ENCODE measurements at places on chromosomes 11 and 22. TPM values are rescaled to one million over a fixed set of nuclear protein-coding genes. Genes with fewer than 3 reads are reported as not detected.

DNA sequence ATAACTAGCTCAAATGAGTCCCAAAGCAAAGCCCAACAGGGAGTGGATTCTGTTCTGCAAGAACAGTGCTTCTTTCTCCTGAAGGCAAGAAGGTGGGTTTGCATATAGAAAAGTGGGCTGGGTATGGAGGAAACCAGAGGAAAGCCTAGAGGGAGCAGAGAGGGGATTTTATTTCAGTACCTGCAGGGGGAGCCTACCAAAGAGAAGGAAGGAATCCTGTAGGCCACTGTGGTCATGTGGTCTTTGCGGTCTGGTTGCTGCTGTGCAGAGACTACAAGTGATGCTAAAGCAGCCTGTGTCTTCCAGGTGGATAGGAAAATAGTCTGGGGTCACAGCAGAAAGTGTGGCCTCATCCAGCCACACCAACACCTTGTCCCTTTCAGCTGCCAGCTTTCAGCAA lies 33.2 kb upstream of the ZBTB16 start:
- no peak overlapping the region for H3K27ac ChIP-seq
- no peak overlapping the region for H3K4me3 ChIP-seq
- H3K27me3 ChIP-seq: no peaks in the 10 kb centered on the region

DNA sequence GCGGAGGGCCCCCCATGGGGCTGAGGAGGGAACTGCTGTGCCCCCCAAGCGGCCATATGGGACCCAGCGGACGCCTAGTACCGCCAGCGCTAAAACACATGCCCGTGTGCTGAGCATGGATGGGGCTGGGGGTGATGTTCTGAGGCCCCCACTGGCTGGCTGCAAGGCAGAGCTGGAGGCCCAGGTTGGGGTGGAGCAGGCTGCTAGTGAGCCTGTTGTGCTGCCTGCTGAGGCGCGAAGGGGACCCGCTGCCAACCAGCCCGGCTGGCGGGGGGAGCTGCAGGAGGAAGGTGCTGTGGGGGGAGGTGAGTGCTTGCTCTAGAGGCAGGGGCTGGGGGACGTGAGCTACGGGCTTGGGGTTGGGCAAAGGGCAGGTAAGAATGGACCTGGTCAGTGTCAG lies 3.2 kb downstream of the PCNX3 start:
- H3K36me3 ChIP-seq: peaks cover 38% of the 10 kb centered on the region
- no peak overlapping the region for H3K4me3 ChIP-seq
- H3K4me1 ChIP-seq: peaks cover 6% of the 10 kb centered on the region
- no peaks in the 10 kb centered on the region for H3K27me3 ChIP-seq

GRCh38 chr11:78931891-78932290 lies 357.2 kb upstream of the NARS2 start:
- no peaks in the 10 kb centered on the region for H3K36me3 ChIP-seq
- H3K27me3 ChIP-seq: no peaks in the 10 kb centered on the region
- no peak overlapping the region for H3K27ac ChIP-seq
- no peaks in the 10 kb centered on the region for H3K4me1 ChIP-seq

- H3K4me1 ChIP-seq: no peaks in the 10 kb centered on the region
- no peak overlapping the region for H3K4me3 ChIP-seq
- no peak overlapping the region for H3K27ac ChIP-seq
- no peaks in the 10 kb centered on the region for H3K36me3 ChIP-seq
Observed at GRCh38 chr11:113603277-113604059, 102.6 kb downstream of the TMPRSS5 start.

DNA sequence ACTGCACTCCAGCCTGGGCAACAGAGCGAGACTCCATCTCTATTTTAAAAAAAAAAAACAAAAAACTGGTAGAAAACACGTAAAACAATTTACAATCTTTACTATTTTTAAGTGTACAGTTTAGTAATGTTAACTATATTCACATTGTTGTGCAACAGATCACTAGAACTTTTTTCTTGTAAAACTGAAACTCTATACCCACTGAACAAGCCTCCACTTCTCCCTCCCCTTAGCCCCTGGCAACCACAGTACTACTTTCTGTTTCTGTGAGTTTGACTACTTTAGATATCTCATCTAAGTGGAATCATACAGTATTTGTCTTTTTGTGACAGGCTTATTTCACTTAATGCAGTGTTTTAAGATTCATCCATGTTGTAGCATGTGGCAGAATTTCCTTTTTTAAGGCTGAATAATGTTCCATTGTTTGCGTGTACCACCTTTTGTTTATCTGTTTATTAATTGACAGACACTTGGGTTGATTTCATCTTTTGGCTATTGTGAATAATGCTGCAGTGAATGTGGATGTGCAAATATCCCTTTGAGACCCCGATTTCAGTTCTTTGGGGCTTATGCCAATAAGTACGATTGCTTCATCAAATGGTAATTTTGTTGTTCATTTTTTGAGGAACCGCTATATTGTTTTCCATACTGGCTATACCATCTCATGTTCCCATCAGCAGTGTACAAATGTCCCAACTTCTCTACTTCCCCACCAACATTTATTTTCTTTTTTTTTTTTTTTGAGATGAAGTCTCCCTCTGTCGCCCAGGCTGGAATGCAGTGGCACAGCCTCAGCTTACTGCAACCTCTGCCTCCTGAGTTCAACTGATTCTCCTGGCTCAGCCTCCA lies 11.0 kb downstream of the DDB2 start:
- H3K4me1 ChIP-seq: no peaks in the 10 kb centered on the region
- H3K4me3 ChIP-seq: no peak overlapping the region
- H3K27me3 ChIP-seq: no peaks in the 10 kb centered on the region
- DNase-seq: peak; percentile 33
- no peak overlapping the region for H3K27ac ChIP-seq

GRCh38 chr11:44893846-44894617 lies 56.7 kb downstream of the TP53I11 start:
- no peaks in the 10 kb centered on the region for H3K4me1 ChIP-seq
- H3K4me3 ChIP-seq: no peak overlapping the region
- DNase-seq: peak; percentile 50
- no peaks in the 10 kb centered on the region for H3K36me3 ChIP-seq
- H3K27ac ChIP-seq: no peak overlapping the region

- peaks cover 17% of the 10 kb centered on the region for H3K36me3 ChIP-seq
- DNase-seq: no peak
- no peak overlapping the region for H3K27ac ChIP-seq
- no peaks in the 10 kb centered on the region for H3K27me3 ChIP-seq
Observed at GRCh38 chr22:19961201-19961580, 19.6 kb upstream of the TXNRD2 start.

DNA sequence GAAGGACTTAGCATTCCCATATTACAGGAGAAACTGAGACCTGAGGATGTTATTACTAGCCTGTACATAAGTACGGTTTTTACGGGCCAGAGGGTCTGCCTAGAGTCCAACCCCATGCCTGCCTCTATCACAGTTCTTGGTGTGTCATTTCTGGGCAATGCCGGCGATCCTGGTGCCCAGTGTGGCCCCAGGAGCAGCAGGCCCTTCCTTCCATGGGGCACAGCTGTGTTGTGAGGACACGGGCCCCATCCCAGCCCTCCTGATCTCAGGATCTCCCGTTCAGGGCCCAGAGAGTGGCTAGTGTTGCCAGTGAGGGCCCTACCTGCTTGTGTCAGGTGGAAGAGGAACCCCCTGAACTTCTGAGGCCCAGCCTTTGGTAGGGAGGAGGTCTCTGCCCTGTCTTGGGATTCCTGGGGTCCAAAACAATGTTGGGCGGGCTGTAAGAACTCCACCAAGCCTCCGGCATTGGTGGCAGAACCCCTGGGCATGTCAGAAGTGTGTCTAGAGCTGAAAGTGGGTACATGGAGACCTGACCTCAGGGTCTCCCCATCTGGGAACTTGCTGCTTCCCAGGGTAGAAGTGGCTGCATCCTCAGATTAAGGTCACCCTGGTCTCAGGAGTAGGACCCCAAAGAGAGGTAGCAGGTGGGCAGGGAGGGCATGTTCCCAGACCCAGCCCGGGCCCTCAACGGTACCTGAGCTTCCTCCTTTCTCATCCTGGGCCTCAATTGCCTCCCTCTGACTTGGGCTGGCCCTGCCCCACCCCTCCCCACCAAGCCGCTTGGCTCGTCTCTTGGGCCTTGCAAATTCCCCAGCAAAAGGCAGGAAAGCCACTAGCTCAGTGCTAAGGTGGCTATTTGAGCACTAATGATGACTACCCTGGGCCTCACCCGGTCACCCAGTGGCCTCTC lies 74.6 kb upstream of the KCNQ1OT1 start:
- no peak overlapping the region for H3K27ac ChIP-seq
- peaks cover 11% of the 10 kb centered on the region for H3K4me1 ChIP-seq
- H3K27me3 ChIP-seq: peaks cover 3% of the 10 kb centered on the region
- no peaks in the 10 kb centered on the region for H3K36me3 ChIP-seq

DNA sequence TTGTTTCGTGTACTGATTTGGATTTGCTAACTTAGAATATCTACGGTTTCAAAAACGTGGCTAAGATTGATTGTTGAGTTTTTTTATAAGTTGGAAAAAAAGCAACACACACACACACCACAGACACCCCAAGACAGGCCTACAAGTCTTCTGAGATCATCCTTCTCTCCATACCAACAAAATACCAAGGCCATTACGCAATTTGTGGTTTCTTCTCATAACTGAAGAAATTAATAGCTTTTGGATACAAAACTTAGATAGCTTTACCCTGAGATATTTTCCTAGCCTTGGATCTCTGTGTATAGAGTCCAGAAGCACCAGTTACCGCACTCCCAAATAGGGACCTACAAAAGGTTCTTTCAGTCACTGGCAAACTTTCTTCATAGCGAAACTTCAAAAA lies 113.6 kb downstream of the SIK3 start:
- H3K4me3 ChIP-seq: peak overlapping the region; percentile 11
- H3K27ac ChIP-seq: peak overlapping the region; percentile 87
- no peaks in the 10 kb centered on the region for H3K36me3 ChIP-seq
- no peaks in the 10 kb centered on the region for H3K27me3 ChIP-seq
- peaks cover 30% of the 10 kb centered on the region for H3K4me1 ChIP-seq
- DNase-seq: peak; percentile 98

DNA sequence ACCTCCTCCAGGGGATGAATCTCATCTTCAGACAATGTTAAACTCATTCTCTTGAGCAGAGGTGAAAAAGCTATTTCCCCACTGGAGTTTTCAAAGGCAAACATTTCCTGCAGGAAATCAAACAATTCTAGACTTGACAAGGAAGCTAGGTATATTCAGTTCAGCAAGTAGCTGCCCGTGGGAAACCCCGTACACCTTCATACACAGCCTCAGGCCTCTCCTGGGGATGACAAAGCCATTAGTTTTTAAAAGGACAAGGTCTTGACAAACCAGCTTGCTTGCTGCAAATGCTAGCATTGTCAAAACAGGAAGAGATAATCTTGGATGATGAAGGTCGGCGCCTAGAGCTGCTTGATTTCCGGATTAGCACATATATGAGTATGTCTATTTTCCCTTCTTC lies 1630.8 kb upstream of the TENM4 start:
- no peaks in the 10 kb centered on the region for H3K4me1 ChIP-seq
- no peak overlapping the region for H3K4me3 ChIP-seq
- no peaks in the 10 kb centered on the region for H3K27me3 ChIP-seq
- no peak overlapping the region for H3K27ac ChIP-seq
- no peak for DNase-seq

GRCh38 chr22:50243685-50244419 lies 971 bp downstream of the TUBGCP6 start:
- peaks cover 13% of the 10 kb centered on the region for H3K4me1 ChIP-seq
- peak overlapping the region; percentile 100 for H3K4me3 ChIP-seq
- DNase-seq: no peak
- H3K36me3 ChIP-seq: peaks cover 34% of the 10 kb centered on the region
- peak overlapping the region; percentile 88 for H3K27ac ChIP-seq
- H3K27me3 ChIP-seq: no peaks in the 10 kb centered on the region

DNA sequence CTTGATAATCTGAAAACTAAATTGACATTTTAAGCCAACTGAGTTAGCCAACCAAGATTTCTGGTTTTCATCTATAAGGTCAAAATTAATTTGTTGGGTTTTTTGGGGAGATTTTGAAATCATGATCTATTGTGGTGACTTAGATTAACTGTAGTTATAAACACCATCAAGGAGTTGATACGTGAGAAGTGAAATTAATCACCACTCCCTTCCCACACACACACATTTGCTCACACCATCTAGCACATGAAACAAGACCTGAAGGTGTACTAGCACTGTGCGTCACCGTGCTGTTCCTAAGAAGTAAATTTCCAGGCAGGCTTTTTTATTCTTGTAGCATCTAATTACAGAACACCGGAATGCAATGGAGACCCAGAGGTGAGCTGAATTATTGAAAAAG lies 2.1 kb downstream of the OR5B21 start:
- H3K27ac ChIP-seq: no peak overlapping the region
- no peaks in the 10 kb centered on the region for H3K27me3 ChIP-seq
- H3K4me3 ChIP-seq: no peak overlapping the region
- no peaks in the 10 kb centered on the region for H3K4me1 ChIP-seq
- no peak for DNase-seq

DNA sequence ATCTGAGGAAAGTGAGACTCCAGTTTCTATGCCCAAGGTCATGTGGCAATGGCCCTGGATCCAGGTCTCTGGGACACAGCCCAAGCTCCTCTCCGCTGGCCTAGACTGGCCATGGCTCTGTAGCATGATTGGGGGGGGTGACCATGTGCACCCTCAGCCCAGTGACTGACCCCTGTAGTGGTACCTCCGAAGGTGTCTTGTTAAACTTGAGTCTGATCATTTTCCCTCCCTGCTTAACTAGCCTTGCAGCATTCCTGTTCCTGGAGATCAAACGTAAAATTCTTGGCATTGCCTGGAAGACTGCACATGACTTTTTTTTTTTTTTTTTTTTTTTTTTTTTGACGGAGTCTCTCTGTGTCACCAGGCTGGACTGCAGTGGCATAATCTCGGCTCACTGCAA lies 1116.0 kb downstream of the TBC1D22A start:
- no peak overlapping the region for H3K27ac ChIP-seq
- H3K36me3 ChIP-seq: no peaks in the 10 kb centered on the region
- H3K4me1 ChIP-seq: no peaks in the 10 kb centered on the region
- DNase-seq: no peak

DNA sequence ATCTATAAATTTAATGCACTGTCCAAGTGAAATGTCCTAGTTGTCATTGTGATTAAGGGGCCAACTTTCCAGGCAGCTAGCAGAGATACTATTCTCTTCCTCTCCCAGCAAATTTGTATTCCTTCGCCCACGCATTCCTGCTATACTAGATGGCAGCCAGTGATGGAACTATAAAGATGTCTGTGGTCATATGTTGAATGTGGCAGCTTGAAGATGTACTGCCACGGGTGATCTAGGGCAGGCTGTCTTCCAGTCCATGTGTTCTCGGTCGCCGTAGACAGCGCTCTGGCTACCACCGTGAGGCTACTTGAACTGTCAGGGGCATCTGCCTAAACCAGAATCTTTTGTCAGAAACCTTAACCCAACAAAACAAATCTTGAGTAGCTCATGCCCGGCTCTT lies 8.3 kb upstream of the SIDT2 start:
- no peak overlapping the region for H3K4me3 ChIP-seq
- DNase-seq: peak; percentile 23
- no peaks in the 10 kb centered on the region for H3K27me3 ChIP-seq
- peaks cover 10% of the 10 kb centered on the region for H3K36me3 ChIP-seq
- no peaks in the 10 kb centered on the region for H3K4me1 ChIP-seq

GRCh38 chr22:46462726-46463371 lies 74.6 kb downstream of the CELSR1 start:
- no peak overlapping the region for H3K4me3 ChIP-seq
- no peak overlapping the region for H3K27ac ChIP-seq
- no peaks in the 10 kb centered on the region for H3K27me3 ChIP-seq
- no peaks in the 10 kb centered on the region for H3K36me3 ChIP-seq

Gene OR5D18
- total RNA-seq: not detected

Gene TSSK2
- not detected for total RNA-seq

Gene KCNQ1OT1
- 1.8 TPM for total RNA-seq

Gene OR51S1
- total RNA-seq: not detected

Gene BLID
- total RNA-seq: 7.9 TPM

Gene PRODH
- total RNA-seq: not detected

All from fibroblast of lung (primary cell).